ENCODE measurements at places on chromosomes 3 and 15.

DNA sequence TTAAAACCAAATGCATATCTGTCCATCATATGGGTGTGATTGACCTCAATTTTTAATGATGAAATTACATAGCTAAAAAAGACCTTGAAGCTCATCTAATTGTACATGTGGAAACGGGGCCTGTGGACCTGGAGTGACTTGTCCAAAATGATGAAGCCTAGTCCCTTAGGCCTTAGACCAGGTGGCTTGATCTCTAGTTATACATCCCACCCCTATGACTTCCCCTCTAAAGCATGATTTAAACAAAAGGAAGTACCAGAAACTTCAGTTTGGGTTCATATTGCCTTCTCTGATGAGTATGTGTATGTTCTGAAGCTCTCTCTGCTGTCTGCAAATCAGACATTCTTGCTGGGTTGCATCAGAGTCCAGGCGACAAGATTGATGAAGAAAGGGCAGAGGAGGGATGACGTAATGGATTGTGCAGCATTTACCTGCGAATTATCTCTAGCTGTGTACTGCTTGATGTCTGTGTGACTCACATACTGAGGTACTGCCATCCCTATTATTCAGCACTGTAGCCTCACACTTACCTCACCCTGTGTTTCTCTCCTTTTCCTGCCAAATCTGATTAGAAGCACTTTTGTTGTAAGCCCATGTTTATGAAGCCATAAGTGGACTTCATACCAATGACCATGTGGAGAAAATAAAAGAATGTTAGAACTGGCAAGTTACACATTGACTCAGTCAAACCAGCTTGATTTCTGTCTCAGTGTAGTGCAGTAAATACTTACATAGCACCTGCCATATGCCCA lies 111.5 kb downstream of the FILIP1L start:
- peak; percentile 11 for DNase-seq

- DNase-seq = no peak
Measured at GRCh38 chr15:48624700-48625099, 20.8 kb downstream of the FBN1 start.

DNA sequence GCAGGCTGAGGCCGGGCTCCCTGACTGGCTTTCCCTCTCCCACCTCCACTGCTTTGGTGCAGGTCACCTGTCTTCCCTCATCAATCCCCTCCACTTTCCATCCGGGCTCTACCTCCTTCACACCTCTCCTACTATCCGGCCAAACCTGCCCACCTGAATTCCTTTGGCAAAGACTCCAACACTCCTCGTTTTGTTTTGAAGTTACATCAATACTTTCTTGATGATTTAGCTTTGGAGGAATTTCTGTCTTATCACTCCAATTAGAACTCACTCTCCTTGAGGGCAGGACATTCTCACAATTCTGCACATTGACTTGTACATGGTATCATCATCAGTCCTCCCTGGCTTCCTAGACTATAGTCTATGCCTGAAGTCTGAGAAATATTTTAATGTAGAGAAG lies 20.4 kb downstream of the LDHAL6B start:
- no peak for DNase-seq

GRCh38 chr3:33645060-33645647 lies 72.9 kb downstream of the CLASP2 start:
- peak; percentile 57 for DNase-seq

GRCh38 chr3:28575100-28575745 lies 226.6 kb upstream of the AZI2 start:
- DNase-seq = no peak

GRCh38 chr3:80580146-80580545 lies 812.3 kb upstream of the ROBO1 start:
- no peak for DNase-seq

GRCh38 chr15:81073801-81074200 lies 60.3 kb upstream of the CFAP161 start:
- DNase-seq = no peak

DNA sequence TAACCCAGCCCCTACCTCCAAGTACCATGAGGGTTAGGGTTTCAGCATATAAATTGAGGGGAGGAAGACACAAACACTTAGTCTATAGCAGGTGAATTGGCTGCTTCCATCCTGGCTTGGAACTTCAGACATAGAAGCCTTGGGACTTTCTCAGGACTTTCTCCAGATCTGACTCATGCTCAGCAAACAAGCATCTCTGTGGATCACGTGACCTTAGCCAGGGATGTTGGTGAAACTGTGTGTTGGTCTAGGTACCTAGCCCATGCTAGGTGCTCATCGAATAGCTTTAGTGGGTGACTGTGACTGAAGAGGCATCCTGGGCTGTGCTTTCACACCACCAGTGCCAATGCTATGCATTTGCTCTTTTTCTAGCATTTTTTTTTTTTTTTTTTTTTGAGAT lies 58.9 kb downstream of the CD47 start:
- DNase-seq = no peak

GRCh38 chr15:68494573-68495110 lies 62.7 kb upstream of the ITGA11 start:
- no peak for DNase-seq

GRCh38 chr3:58668247-58668646 lies 1.7 kb upstream of the FAM3D start:
- no peak for DNase-seq

DNA sequence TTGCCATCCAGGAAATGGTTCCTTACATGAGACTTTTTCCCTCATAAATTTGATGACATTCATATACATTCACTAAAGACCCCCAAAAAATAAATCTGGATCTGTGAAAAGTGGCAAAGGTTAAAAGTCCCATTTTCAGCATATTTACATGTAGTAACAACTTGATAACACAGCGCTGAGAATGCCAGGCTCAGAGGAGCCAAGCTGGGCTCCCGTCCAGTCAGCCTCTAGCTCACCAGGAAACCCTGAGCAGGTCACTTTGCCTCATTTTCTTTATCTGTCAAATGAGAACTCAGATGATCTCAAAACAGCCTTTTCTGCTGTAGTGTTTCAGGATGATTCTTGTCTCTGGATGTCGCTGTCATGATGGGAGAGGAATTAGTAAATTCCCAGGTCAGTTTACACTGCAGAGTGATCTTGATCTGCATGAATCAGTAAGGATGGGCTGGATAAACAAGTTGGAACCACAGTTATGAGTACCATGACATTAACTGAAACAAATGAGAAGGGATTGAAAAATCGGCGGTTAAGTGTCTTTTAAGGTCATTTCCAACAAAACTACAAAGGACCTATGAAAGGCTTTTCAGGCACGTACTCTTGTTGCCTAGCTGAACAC lies 82.8 kb downstream of the PPARG start:
- DNase-seq = no peak

GRCh38 chr3:31370681-31371080 lies 162.0 kb upstream of the STT3B start:
- no peak for DNase-seq
